RWPE1 (cell line): ENCODE measurements at places on chromosomes 4 and X.

- no peak for DNase-seq
Observed at GRCh38 chrX:155148724-155149537, 67.3 kb upstream of the VBP1 start.

DNA sequence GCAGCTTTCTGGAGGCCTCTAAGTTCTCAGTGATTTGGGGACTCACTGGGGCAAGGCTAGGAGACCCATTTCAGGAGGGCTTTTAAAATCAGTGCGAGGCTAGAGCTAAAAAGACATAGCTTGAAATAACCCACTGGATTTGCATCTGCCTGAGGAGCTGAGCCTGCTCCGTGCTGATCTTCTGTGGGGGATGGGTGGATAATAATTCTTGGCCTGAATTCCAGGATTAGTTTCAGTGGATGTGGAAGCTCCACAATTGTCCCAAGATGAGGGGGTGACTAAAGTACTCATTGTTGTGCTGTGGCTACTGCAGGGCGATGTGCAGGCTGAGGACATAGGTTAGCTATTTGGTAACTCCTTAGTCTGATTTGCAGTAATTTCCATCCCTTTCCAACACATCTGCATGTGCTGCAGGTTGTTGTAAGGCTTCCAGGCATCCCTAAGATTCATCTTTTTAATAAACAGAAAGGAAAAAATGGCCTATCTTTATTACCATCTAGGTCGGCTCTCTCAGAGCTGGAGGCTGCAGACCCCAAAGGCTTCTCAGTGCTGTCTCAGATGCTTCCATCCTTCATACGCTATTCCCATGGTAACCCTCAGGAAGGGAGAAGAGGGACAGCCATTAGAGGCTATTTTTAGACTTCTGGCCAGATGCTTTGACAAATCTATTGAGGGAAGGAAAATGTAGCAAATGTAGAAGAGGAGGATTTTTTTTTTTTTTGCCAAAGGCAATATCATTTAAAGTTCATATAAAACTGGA lies 63.4 kb downstream of the GRXCR1 start:
- no peak for DNase-seq

GRCh38 chr4:31114816-31115215 lies 394.6 kb downstream of the PCDH7 start:
- DNase-seq = no peak

GRCh38 chr4:112140536-112140935 lies 4.7 kb upstream of the FAM241A start:
- no peak for DNase-seq

GRCh38 chr4:168558599-168558998 lies 61.7 kb downstream of the PALLD start:
- peak; percentile 37 for DNase-seq

DNA sequence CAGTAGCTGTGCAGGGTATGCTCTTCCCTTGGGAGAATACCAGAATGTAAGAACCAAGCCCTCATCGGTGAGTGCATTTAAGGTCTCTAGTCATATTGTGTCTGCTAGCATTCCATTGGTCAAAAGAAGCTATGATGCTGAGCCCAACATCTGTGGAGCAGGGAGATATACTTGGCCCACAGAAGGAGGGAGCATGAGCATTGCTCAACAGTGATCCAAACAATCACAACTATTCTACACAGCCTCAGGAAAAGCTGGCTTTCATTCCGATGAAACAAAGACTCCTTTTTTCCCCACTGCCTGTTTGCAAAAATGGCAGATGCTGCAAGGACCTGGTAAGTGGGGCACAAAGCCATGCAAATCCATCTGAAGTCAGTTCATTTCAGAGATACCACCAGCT lies 80.6 kb upstream of the DHX15 start:
- DNase-seq = no peak

DNA sequence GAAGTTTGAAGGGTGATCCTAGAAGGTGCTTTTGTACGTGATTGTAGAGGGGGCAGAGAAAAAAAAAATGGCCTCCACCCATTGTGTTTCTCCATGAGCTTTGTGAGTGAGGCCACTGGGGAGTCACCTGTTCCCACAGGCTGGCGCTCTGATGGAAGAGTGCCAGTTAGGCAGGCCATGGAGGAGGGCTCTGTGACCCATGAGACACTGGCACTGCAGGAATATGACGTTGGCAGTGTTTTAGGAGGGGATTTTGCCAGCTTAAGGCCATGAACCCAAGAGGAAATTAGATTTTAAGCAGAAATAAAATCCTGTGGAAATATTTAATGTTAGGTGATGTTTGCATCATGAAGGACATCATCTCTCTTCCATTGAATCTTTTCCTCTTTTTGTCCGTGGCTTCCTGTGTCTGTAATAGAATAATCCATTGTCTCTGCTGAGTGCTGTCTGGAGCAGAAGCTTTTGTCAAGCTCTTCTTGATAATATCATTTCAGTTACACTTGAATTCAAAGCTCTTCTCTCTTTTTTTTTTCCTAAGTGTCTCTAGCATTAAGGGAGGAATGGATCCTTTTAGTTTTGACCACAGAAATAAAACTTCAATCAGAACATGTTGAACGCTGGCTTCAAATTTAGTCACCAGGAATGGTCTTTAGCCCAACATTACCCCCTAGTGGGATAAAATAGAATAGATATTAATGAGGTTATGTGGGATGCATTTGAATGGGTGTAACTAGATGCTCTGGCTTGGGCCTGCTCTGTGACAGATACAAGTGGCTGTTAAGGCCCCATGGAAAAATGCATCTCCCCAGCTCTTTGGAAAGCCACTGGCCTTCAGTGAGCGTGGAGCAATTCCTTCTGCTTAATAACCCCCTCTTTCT lies 41.0 kb upstream of the UCP1 start:
- peak; percentile 66 for DNase-seq

- DNase-seq = no peak
Observed at GRCh38 chrX:48573690-48574269, 504 bp upstream of the RBM3 start.

DNA sequence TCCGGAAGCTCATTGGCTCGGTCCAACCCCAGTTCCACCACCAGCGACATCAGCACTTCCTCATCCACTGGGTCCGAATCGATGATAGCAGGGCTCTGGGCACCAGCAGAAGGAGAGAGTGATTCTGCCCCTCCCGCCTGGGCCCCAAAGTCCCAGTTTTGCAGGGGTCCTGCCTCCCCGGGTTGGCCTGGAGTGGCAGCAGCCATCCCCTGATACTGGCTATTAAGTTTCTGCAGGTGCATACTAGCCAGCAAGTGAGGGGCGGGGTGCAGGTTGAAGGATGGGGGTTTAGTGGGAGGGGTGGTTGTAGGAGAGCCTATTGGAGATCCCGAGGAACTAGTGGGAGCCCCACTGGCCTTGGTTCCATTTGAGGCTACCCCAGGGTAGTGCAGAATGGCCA lies 3.9 kb downstream of the CITED1 start:
- no peak for DNase-seq

GRCh38 chr4:174669270-174669669 lies 147.0 kb upstream of the HPGD start:
- DNase-seq = peak; percentile 79

DNA sequence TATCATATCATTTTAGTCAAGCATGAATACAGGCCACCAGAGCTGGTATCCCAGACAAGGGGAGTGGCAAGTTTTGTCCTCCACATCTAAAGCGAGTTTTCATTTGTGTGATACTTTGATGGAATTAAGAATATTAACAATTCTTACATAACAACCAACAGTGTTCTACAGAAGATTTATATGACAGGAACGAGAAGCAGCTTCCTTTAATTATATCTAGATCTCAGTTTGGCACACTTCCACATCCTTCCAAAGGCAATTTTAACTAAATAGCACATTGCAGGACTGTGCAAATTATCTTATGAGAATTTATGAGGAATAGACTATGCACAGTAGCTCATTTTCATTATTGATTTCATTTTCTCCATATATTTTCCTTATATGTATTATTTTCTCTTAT lies 121.2 kb upstream of the GUCY1A1 start:
- no peak for DNase-seq

GRCh38 chr4:71583971-71584370 lies 199.9 kb downstream of the GC start:
- no peak for DNase-seq

DNA sequence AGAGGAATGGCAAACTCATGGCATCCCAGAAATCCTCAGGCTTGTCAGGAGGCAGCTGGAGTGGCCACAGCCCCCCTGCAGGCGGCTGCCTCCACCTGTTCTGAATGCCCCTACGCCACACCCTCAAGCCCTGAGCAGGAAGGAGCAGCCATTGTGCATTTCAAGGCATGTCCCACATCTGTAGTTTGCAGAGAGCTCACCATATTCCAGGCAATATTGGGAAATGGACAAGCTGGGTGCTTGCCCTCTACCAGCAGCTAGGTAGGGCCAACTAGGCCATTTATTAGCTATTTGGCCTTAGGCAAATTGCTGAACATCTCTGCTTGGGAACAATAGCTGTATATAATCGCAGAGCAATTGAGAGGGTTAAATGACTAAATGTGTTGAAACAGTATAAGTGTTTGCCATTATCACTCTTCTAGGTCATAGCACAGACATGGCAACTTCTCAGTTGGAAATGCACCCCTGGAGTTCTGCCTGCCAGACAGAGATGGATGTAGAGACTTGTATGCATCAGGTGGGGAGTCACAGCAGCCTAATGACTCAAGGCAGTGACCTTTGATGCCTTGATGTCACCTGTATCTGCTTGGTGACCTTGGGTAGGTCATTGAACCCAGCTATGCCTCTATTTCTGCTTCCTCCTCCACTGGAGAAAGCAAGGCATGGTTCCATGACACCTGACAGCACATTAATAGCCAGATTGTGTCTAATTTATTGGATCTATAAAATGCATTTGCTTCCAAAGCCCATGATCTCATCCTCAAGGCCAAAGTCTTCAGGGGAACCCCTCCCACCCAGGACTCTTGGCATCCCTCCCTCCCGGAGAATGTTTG lies 52.8 kb downstream of the FHDC1 start:
- no peak for DNase-seq

DNA sequence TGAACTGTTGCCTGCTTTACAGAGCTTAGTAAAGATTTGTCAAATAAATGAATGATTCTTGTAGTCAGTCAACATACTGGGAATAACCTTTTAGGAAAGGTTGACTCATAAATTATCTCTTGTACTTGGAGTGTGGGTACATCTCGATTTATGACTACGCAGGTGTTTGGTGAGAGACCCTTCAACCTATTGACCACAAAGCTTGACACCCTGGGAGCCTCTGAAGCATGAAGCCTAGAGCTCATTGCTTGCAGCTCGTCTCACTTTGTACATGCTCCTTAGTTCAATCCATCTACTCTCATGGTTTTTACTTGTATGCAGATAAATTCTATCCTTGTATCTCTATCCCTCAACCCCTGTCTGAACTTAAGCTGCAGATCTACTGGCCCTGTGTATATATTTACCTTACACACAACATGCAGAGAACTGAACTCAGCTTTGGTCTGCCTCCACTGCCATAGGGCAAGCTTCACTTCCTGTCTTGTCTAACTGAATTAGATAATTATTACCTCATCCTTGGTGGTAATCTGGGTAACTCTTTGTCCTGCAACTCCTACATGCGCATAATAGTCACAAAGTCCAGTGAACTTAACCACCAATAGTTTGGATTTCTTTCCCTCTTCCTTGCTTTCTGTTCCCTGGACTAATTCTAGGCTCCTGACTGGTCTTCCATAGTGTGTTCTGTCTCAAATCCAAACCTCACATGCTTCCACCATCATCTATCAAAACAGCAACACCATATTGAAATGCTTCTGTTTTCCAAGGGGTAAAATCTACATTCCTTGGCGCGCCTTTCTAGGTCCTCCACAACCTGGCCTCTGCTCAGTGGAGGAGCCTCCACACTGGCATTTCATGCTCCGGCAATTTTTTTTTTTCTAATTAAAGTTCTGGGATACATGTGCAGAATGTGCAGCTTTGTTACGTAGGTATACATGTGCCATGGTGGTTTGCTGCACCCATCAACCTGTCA lies 32.2 kb upstream of the FAT1 start:
- DNase-seq = no peak

- no peak for DNase-seq
Observed at GRCh38 chr4:110518889-110519490, 43.0 kb downstream of the ENPEP start.

- no peak for DNase-seq
Observed at GRCh38 chrX:52359614-52360232, 9.1 kb upstream of the XAGE2 start.

- DNase-seq = no peak
Observed at GRCh38 chr4:87580057-87580456, 28.3 kb upstream of the DSPP start.

DNA sequence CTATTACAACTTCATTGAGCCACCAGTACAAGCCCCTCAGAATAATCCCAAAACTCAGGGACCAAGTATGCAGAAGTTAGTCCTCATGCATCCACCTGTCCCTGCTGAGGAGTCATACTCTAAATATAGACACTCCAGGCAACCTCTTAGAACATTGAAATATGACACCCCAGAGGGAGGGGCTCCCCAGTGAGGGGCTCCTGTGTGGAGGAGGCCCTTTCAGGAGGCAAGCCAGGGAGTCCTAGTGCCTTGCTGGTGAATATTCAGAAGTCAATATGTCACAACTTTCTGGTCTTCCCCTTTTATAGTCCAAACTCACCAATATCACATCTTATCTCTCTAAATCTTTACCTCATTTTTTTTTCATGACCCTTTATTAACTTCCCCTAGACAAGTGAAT lies 1.6 kb upstream of the ARMCX6 start:
- no peak for DNase-seq

GRCh38 chrX:119755981-119756533 lies 2.3 kb upstream of the SOWAHD start:
- DNase-seq = no peak

GRCh38 chr4:32574803-32575202 lies 1854.6 kb downstream of the PCDH7 start:
- no peak for DNase-seq

DNA sequence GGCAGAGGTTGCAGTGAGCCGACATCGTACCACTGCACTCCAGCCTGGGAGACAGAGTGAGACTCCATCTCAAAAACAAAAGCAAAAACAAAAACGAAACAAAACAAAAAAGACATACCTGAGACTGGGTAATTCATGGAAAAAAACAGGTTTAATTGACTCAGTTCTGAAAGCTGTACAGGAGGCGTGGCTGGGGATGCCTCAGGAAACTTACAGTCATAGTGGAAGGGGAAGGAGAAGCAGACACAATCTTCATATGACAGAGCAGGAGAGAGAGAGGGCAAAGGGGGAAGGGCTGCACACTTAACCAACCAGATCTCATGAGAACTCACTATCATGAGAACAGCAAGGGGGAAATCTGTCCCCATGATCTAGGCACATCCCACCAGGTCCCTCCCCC lies 229.5 kb downstream of the STK32B start:
- DNase-seq = no peak

- no peak for DNase-seq
Observed at GRCh38 chrX:12802741-12803140, 11.5 kb downstream of the PRPS2 start.

- DNase-seq = peak; percentile 3
Observed at GRCh38 chr4:44916411-44916810, 190.1 kb upstream of the GNPDA2 start.
